ENCODE measurements at places on chromosomes 6 and 20.

- no peak for DNase-seq
Observed at GRCh38 chr6:156741287-156742073, 35.7 kb upstream of the ARID1B start.

DNA sequence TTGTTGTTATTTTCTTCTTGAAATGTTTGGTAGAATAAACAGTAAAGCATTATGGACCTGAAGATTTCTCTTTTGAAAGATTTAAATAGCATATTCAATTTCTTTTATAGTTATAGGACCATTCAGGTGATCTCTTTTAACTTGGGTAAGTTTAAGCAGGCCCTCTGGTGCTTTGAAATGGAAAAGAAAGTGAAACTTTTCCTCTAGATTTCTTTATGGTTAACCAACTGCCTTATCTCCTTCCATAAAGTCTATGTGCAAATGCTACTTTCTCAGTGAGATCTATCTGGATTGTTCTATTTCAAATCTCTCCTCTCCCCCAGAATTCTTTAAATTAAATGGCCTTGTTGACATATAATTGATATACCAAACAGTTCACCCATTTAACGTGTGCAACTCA, 54.0 kb downstream of the PHACTR2 start:
- no peak for DNase-seq

DNA sequence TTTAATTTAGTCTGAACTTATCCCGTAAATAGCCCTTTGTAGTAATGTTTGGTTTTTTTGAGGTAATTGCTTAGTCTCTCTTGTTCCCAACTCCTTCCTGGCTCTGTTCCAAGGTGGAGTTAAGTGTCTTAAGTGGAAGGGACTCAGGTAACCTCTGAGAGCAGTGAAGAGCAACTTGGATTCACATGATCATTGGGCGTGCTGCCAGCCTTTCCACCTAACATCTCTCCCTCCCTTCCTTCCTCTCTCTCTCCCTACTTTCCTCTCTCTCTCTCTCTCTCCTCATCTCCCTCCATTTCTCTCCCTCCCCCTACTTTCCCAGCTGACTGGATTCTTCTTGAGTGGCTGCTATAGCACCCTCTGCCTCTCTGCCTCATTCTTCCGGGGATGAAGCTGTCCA, 232.9 kb upstream of the SASH1 start:
- no peak for DNase-seq

DNA sequence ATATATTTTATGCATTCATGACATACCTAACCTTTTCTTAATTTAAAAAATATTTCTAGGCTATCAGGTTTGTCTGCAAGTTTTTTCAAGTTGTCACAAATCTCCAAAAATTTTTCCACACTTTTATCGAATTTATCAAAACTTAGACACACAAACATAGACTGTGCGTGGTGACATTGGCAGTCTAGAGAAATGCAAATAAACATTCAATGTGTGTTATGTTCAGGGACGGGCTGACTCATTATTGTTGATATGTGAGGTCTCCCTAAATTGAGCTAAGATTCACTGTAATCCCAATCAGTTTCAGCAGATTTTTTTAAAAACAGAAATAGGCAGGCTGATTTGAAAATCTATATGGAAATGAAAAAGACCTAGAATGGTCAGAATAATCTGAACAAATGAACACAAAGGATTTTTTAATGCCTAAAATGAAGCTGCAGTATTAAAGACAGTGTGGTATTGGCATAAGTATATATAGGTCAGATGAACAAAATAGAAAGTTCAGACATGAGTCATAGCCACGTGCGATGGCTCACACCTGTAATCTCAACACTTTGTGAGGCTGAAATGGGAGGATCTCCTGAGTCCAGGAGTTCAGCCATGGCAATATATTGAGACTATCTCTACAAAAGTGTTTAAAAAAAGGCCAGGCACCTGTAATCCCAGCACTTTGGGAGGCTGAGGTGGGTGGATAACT, 19.2 kb downstream of the BLTP3A start:
- DNase-seq = no peak

GRCh38 chr6:118356054-118356453, 192.0 kb upstream of the PLN start:
- DNase-seq = no peak

Measured in iPS DF 6.9 (cell line).